ENCODE measurements at places on chromosomes 3 and 15.

DNA sequence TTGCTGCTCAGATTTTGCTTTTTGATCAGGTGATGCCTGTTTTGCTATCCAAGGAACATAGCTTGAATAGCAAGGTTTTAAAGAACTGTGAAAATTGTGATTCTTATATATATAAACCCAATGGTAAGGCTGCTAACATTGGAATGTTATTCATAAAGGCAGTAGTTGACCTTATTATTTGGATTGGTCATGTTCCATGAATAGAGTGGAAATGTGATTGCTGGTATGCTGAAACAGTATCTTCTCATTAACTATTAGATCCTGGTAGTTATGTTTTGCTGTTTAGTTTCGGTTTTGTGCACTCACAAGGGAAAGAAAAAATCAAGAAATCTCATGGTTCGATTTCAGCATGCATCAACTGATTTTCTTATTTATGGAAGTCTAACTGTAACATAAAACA, 78.7 kb upstream of the NPHP3 start:
- DNase-seq = no peak

DNA sequence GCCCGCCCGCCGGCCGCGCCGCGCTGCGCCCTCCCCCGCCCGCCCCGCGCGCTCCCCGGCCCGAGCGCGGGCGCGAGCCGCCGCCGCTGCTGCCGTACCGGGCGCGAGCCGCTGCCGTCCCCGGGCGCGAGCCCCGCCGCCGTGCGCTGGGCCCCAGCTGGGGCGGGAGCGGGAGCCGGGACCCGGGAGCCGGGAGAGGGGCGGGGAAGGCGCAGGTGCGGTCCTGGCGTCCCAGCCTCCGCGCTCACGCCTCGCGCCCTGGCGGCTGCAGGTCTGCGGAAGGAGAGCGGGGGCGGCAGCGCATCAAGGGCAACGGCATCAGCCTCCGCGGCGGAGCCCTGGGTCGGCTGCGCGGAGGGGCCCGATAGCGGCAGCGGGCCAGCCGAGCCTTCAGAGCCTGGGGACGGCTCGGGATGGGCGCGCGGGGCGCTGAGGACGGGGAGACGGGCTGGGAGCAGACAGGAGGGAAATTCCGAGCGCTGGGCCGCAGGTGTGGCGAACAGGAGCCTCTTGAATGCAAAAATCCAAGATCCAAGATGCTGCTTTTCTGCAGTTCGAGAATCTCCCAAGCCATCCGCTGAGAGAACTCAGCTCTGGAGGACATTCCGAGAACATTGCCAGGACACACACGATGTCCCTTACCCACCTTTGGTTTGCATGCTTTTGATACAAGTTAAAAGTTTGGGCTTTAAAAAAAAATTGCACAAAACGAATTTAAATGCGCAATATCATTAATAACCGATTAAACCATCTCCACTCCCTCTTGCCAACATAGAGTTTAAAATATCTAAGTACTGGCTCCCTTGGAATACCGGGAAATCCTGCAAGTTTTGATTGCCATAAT, 251.1 kb downstream of the TJP1 start:
- no peak for DNase-seq

DNA sequence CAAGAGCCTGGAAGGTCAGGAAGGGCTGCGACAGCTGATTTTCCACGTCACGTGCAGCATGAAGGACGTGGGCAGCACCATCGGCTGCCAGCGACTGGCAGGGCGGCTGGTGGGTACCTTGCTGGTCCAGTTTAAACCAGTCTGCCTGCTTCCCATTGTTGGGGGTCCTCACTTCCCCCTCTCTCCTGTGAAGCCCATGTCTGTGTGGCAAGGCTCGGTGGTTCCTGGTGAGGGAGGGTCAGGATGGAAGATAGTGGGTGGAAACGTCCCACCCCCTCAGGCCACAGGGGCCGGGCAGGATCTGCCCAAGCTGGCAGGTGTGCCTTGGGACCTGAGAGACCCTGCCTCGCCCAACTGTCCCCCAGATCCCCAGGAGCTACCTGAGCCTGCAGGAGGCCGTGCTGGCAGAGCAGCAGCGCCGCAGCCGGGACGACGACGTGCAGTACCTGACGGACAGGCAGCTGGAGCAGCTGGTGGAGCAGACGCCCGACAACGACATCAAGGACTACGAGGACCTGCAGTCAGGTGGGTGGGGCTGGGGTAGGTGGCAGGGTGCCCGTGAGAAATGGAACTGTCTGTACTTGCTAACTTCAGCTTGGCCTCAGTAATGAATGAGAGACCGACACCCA, 108.2 kb downstream of the LRRK1 start:
- no peak for DNase-seq

DNA sequence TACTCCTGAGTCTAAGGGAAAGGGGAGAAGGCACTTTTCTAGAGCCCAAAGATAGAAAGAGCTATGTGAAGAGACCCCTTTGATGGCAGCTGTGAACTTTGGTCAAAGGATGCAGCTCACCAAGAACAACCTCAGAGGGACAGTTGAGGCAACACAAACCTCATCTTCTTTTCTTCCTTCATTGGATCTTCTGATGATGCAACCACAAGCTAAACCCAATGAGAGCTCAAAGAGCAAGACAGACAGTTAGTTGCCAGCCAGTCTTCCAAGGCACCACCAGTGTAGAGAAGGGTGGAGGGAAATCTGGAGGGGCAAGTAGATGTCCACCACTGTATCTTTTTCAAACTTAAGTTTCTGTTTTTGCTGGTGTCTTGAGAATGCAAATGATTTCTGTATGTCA, 10.4 kb upstream of the MNS1 start:
- no peak for DNase-seq

DNA sequence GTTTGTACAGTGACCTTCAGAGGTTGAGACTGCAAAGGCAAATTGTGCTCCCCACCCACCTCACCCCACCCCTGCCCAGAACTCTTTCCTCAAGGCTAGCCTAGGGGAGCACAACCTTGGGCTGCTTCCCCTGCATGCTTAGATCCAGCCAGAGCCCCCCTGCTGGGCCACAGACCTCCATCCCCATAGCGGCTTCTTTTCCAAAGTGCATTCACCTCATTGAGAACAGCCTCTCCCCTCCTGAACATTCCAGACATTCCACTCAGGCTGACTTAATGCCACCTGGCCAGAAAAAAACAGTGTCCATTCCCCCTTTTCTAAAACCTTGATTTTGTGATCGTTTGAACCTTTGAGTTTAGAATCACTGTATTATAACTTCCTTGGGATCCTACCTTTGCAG, 124.4 kb upstream of the TOPAZ1 start:
- DNase-seq = no peak

GRCh38 chr3:77254967-77255831, 215.3 kb downstream of the ROBO2 start:
- no peak for DNase-seq

DNA sequence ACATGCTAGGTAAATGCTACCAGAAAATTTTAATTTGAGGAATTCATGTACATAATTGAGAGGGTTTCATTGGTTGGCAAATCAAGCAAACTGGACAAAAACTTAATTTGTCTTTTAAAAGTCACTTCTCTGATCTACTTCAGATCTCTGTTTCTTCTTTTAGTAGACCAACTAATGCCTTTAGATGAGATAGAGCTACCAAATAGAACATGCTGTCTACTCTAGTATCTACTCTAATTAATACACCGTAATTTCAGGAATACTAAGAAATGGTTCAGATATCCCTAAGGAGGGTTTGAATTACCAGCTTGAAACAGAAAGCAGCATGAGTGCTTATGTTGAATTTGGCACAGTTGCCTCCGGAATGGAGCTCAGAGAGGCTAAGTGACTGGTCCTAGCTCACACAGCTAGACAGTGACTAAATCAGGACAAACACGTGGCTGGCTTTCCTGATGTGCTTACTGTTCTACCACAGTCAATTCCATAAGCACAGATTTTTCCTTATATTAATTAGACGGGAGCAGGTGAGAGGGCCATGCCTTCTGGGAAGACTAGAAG, 225.1 kb downstream of the ITPR1 start:
- no peak for DNase-seq

DNA sequence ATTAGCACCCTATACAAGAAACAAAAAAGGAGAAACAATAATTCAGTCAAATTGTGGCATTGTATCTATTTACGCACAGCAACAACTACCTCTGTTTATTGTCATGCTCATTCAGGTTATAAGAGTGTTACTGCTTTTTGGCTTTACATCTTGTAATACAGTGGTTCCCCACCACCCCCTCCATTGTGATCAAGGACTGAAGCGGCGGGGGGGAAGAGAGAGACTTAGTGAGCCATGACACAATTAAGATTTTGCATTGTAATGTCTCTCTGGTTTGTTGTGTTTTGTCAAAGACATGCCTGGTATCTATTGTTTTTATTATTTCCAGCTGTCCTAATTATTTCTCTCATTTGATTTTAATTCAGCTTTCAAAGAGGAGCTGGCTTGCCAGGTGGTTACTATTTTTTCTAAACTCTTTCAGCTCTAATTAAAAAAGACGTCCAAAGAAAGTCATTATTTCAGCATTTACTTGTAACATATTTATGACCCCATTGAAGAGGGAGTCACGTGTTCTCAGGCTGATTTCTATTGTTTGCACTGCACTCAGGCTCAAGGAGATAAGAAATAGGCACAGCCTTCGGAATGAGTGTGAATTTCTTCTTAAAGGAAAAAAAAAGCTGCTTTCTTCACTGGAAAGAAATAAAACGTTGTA, 234.4 kb upstream of the TBL1XR1 start:
- no peak for DNase-seq

GRCh38 chr15:94791510-94791909, 560.1 kb downstream of the MCTP2 start:
- no peak for DNase-seq
